ENCODE measurements at places on chromosomes 3 and 15.

DNA sequence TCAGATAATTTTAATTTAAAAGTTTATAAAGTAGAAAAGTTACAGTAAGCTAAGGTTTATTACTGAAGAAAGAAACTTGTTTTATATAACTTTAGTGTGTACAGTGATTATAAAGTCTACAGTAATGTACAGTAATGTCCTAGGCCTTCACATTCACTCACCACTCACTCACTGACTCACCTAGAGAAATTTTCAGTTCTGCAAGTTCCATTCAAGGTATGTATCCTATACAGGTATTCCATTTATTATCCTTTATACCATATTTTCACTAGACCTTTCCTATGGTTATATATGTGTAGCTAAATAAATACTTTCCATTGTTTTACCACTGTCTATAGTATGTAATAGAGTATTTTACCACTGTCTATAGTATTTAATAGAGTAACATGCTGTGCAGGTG lies 33.2 kb upstream of the MME start:
- no peak for DNase-seq

DNA sequence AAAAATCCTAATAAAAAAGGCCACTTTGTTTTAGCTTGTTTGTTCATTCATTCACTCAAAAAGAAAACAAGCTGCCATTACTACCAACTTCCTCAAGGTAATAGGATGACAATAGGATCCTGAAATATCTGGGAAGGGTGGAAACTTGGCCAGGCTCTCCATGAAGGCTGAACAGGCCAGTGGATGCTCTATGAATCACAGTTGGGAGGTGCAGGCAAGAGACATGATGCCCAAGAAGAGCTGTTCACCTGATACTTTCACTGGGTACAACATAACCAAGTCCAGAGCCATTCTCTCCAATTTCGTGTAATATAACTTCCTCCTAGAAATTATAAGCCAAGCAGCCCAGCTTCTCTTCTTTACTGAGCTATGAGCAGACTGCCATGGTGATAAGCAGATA lies 37.3 kb downstream of the NMNAT3 start:
- DNase-seq: no peak

DNA sequence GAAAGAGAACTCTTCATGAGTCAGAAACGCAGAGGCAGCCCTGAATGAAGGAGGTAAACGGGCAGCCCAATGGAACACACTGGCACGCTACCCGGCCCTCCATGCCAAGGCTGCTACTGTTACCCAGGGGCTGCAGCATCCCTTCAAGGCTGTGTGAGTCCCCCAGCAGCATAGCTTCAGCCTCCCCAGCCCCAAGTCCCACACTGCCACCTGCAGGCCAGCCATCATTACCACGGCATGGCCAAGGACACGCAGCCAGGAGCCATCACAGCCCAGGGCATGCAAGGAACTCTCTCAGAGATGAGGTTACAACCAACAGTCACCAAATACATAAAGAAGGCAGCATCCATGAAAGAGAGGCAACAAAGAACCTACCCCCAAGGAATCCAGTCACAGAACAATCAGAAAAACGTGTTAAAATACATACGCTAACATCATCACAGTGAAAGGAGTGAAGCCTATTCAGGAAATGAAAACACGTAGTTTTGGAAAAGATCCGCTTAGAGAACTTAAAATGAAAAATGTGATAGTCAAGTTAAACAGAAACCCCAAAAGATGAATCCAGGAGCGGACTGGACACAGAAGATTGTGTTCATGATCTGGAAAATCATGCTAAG lies 22.4 kb downstream of the PLA2G4F start:
- DNase-seq: peak; percentile 58

GRCh38 chr3:10702961-10703740 lies 112.9 kb upstream of the SLC6A11 start:
- DNase-seq: no peak

DNA sequence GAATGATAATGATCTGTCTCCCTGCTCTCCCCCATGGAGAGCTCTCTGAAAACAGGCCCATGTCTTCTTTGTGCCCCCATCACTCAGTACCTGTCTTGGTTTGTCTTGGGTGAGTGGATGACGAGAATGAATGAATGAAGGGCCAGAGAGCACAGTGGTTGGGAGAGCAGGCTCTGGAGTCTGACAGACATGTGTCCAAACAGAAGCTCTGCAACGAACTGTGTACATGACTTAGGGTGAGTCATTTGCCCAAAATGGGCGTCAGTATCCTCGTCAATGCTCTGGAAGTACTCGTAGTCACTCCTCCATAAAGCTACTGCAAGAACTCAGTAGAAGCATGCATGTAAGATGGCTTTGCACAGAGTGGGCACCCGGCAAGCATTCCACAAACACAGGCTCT lies 170.2 kb upstream of the TLE3 start:
- DNase-seq: peak; percentile 7

DNA sequence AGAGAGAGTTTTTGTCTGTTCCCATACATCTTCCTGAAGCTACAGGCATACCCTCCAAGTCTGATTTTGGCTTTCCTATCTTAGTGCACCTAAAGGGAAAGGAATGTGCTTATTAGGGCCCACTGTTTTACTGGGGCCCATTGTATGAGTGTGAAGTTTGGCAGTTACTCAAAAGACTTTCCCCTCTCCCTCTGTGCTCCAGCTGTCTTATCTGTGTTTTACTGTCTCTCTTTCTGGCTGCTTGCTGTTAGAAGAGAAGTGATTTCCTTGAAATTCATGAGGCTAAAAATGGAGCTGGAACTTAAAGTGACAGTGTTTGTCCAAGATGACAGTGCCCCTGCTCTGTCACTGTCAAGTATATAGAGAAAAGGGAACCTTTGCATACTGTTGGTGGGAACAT lies 436.2 kb downstream of the OCA2 start:
- no peak for DNase-seq

DNA sequence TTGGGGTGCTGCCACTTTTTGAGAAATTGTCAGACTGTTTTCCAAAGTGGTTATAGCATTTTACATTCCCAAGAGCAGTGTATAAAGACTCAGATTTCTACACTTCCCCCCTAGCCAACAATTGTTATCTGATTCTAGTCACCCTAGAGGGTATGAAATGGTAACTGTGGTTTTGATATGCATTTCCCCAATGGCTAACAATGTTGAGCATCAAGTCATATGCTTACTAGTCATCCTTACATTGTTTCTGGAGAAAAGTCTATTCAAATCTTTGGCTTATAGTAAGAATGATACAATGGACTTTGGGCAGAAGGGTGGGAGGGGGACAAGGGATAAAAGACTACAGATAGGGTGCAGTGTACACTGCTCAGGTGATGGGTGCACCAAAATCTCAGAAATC lies 73.3 kb downstream of the CSNK1G1 start:
- no peak for DNase-seq

DNA sequence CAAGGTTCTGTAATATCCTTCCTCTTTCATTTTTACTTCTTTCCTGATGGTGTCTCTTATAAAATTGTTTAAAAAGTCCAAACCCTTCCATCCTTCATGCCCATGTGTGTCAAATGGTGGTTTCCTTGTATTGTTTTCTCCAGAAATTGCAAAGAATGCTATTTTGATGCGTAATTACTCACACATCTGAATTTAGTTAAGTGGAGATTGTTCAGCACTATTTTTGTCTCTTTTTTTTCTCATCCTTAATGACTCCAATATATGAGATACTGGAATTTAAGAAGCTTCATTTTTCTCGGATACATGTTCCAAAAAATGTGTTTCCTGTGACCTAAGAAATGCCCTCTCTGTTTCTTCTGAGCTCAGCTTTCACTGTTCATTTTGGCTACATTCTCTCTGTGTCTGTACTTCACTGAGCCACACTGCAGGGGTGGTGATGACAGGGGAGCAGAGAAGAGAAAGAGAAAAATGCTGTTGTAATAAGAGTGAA lies 799.8 kb downstream of the DIPK2A start:
- no peak for DNase-seq

DNA sequence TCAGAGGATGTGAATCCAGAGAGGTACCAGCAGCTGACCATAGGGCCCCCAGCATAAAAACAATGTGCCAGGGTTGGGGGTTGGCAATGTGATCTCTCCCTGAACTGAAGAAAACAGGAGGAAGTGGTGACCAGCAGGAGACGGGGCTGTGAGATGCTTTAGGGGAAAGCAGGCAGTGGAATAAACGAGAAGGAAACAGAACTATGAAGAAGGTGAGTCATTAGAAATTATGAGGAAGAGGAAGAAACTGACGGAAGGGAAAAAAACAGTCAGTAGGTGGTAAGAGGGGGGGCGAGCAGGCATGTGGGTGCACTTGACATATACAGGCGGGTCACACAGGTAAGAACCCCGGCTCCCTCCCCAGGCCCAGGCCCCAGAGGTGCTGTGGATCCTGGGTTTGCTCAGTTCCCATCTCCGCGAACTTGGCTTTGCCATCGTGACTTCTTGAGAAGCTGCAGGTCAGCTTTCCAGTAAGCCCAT lies 42.2 kb upstream of the B3GNT5 start:
- no peak for DNase-seq

- no peak for DNase-seq
These were observed 14.7 kb upstream of the SYNM start for GRCh38 chr15:99090011-99090699.

- DNase-seq: no peak
These were observed 337.0 kb upstream of the CADM2 start for GRCh38 chr3:84621823-84622222.

DNA sequence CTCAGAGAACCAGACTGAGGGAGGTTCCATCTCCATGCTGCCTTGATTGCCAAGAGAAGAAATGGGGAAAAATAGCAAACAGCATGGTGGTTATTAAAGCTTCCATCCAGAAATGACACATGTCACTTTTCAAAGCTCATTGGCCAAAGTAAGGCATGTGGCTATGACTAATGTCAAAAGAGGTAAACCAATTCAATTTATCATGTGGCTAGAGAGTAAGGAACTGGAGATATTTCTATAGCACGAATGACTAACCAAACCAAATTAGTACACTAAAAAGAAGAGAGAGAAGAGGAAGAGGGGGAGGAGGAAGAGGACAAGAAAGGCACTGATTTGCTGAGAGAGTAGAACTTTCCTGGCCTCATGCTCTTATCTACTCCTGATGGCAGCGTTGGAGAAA lies 115.2 kb upstream of the SLC6A11 start:
- no peak for DNase-seq

GRCh38 chr15:35194296-35194695 lies 109.2 kb upstream of the NANOGP8 start:
- no peak for DNase-seq

DNA sequence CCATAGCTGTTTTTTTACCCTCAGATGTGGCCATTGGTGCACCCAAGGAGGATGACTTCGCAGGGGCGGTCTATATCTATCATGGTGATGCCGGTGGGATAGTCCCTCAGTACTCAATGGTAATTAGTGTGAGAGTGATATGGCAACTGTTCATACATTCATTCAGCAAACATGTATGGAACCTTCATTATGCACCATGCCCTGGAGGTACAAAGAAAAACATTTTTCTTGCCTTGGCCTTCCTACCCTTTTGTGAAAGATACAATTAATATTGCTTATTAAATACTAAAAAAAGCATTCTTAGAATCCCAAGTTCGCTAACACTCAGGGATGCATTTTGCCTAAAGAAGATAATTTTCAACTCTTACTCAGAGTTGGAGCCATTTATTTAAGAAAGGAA lies 342.4 kb upstream of the CTDSPL start:
- no peak for DNase-seq

GRCh38 chr3:139728414-139728813 lies 50.6 kb upstream of the NMNAT3 start:
- DNase-seq: no peak

DNA sequence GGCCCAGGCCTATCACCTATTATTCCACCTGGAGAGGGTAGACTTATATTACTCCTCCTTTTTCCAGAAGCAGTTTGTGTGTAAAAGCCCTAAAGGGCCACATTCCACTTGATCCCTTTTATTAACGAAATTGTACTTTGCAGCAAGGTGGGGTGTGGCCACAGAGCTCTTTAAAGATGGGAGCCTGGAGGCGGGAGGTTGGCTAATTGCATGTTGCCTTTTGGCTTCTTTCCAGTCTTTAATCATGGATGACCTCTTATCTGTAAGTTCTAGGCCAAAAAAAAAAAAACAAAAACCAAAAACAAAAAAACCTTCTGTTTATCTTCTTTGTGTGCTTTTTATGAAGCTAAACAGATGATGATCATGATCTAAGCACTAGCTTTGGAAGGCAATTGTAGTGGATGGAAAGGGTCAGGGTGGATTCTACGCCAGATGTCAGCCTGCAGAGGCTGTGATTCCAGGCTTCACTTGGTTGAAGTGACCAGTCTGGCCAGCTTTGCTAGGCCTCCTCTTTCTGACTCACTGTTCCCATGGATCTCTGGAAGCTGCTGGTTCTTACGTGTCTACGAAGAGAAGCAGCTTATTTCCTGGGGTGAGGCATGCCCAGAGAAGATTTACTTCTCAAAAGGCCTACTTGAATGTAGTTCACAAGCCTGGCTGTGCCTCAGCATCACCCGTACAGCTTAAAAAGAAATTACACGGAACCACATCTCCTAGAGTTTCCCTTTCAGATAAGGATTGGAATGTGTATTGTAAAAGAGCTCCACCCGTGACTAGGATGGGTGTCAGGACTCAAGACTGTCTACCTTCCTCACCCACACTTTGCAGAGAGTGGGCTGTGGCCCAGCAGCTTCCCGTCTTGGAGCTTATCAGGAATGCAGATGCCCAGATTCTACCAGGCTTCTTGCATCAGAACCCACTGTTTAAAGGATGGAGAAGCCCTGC lies 330.9 kb upstream of the C2CD4B start:
- no peak for DNase-seq

DNA sequence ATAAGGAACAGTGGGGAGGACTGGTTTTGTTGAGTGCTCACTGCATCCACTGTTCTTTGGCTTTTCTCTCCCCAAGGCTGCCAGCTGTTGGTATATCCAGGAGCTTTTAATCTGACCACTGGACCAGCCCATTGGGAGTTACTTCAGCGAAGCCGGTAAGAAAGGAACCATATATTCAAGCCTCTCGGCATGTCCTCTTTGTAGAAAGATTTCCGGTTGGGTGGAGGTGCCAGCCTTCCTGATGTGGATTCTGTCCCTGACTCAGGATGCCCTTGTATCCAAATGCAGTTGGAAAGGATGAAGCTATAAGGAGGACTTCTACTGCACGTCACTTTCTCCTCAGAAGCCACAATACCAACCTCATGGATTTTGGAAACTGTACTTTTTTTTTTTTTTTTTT lies 14.2 kb downstream of the NIT2 start:
- DNase-seq: no peak

DNA sequence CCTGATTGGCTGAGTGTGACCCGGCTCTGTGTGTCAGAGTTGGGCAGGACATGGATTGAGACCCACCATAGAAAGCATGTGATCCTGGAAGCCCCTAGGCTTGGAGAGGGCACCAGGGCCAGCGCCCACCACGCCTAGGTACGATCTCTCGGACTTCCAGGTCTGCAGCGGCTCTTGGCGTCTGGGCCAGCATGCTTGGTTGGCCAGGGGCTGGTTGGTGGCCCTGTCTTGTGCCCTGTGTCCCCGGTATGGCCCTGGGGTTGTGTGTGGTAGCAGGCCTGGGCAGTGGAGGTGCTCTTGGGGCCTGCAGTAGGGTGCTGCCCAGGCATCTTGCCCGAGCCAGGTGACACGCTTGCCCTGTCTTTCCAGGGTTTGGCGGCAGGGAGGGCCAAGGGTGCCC lies 210.6 kb downstream of the UBE3A start:
- no peak for DNase-seq

Measured in ACHN (cell line).